WTC11 (cell line): ENCODE measurements at places on chromosomes 1 and 21.

GRCh38 chr1:192167011-192167410, 8.7 kb downstream of the RGS18 start:
- DNase-seq: no peak

DNA sequence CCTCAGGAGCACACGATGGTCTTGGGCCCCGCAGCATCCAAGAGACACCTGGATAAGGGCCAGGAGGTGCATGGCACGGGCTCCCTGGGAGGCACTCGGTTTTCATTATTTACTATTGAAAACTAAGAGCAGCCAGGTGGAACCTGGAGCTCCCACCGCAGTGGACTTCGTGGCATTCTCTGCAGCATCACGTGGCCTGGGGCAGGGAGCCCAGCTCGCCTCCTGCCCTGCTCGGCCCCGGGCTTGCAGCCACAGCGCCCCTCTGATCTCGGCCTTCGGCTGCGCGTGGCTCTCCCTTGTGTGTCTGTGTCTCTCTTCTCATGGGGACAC, 121.6 kb downstream of the SIK1 start:
- DNase-seq: no peak

DNA sequence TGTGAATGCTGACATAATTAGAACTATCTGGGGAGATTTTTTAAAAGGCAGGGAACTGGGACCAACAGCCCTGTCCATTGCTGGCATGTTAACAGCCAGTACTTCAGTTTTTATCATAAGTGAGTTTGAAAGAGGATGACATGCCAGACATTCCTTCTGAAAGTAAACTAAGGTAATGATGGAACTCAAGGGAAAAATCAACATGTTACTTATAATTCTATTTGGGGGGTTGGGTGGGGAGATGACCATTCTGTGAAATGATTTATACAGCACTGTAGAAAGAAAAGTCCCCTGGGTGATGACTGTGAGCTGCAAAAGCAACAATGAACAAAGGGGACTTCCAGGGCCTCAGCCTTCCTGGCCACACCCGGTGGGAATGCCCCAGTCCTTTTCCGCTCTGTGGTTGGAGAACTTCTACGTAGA, 5.4 kb upstream of the LAMC2 start:
- no peak for DNase-seq

GRCh38 chr21:45974073-45975019, 7.2 kb upstream of the COL6A1 start:
- DNase-seq: peak; percentile 52

DNA sequence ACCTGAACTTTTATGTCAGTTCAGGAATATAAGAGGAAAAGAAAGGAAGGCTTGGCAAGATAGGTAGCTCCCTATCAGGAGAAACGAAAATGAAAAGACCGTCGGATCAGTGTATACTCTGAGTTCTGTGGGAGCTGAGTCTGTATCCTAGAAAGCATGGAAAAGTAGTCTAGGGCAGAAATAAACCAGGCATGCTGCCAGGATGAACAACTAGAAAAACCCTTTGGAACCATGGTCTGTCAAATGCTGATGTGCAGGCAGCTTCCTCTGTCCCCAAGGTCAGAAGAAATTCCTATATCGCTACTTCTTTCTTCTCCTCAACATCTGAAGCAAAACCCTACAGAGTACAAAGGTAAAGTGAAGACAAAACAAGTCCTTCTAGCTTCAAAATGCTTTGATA, 268.8 kb downstream of the ST6GALNAC3 start:
- no peak for DNase-seq

- DNase-seq: no peak
These were observed 103.3 kb upstream of the FGGY start for GRCh38 chr1:59193443-59194093.

DNA sequence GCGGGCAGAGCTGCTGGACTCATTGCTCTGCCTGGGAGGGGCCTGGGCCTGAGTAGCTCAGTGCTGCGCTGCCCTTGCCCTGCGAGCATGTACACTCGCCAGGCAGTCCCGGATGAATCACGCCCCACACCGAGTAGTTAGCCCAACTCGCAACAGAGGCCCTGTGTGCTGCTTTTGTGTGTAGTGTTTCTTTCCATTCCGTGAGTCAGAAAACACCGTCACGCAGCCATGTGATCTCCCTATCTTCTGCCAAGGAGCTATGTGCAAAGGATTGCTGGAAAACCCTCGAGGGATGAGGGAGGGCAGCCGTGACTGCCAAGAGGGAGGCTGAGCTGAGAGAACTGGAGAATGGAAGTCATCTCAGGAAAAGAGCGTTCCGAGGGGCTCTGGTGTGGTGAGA, 37.3 kb downstream of the NENF start:
- DNase-seq: no peak

DNA sequence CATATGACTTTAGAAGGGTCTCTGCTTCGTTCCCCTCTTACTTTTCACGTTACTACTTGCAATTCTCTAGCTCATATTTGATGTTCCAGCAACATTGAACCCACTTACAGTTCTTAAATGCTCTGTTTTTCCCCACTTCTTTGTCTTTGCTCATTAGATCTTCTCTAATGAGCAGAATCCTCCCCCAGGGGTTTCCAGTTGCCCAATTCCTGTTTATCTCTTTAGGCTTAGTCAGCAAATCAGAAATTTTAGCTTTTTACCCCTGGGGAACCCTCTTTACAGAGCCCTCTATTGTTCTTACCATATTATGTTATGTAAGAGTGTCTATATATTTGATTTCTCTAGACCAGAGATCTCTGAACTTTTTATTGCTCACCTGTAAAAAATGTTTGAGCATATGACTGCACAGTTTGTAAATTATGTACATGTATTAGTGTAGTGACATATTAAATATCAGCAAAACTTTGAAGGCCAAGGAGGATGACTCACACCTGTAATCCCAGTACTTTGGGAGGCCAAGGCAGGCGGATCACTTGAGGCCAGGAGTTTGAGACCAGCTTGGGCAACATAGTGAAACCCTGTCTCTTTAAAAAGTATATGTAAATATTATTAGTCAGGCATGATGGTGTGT, 71.4 kb downstream of the FNBP1L start:
- DNase-seq: no peak

DNA sequence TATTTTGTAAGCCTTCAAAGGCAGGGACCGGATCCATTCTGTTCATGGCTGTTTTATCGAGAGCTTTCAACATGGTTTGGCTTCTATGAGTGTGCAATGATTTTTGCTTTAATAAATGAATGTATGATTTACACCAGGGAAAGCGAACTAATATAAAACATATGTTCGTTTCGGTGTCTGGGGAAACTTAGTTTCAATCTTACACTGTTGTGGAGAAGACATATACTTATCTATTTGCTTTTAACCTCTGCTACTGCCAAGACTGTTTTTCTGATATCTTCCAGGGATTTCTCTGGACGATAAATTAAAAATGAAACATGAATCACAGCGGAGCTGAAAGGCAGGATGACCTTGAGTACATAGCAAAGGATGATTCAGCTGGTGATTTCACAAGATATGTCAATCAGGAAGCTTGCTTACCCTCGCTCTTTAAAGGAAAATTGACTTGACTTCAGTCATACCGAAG, 14.7 kb upstream of the CYYR1 start:
- no peak for DNase-seq

- no peak for DNase-seq
These were observed 50.4 kb downstream of the CD34 start for GRCh38 chr1:207860531-207860930.

DNA sequence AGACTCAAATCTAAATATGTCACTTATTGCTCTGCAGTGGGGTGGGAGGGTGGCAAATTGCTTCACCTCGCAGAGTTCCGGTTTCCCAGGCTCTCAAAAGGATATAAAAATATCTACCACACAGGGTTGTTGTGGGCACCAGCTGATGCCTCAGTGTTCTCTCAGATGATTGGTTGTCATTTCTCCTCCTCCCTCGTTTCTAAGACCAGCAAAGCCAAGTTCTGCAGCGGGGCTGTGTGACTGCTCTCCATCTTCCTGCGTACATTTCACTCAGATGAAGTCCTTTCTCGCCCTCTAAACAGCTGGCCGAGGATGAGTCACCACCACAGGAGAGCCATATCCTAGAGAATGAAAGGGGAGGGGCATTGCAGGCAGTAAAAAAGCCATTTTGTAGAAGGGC, 35.0 kb upstream of the VWA5B1 start:
- DNase-seq: no peak

- DNase-seq: no peak
These were observed 85.9 kb downstream of the ROR1 start for GRCh38 chr1:63859480-63860275.

DNA sequence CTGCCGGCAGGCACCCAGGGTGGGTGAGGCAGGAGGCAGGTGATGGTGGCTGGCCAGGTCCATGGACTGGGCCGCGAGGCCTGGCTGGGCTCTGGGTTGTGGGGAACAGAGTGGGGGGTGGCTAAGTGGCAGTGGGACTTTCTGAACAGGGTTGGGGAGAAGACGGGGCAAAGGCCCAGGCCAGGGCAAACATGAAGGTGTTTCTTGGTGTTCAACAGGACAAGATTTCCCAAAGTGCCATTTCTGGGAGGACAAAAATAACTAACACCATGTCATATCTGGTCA, 26.8 kb downstream of the STUM start:
- DNase-seq: no peak

DNA sequence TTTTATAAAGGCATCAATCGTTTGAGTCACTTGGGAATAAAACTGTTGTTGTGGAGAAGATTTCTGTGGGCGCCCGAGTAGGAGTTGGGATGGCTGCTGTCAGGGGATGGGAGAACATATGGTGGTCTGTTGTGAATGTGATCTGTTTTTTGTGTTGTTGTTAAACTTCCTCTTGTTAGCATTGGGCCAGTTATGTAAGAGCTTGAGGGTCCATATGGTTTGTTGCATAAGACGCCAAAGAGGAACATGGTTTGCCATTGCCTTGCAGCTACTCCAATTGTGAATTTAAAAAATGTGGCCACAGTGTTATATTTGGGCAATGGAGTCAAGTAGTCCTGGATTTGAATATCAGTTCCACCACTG, 136.1 kb upstream of the JUN start:
- DNase-seq: no peak

DNA sequence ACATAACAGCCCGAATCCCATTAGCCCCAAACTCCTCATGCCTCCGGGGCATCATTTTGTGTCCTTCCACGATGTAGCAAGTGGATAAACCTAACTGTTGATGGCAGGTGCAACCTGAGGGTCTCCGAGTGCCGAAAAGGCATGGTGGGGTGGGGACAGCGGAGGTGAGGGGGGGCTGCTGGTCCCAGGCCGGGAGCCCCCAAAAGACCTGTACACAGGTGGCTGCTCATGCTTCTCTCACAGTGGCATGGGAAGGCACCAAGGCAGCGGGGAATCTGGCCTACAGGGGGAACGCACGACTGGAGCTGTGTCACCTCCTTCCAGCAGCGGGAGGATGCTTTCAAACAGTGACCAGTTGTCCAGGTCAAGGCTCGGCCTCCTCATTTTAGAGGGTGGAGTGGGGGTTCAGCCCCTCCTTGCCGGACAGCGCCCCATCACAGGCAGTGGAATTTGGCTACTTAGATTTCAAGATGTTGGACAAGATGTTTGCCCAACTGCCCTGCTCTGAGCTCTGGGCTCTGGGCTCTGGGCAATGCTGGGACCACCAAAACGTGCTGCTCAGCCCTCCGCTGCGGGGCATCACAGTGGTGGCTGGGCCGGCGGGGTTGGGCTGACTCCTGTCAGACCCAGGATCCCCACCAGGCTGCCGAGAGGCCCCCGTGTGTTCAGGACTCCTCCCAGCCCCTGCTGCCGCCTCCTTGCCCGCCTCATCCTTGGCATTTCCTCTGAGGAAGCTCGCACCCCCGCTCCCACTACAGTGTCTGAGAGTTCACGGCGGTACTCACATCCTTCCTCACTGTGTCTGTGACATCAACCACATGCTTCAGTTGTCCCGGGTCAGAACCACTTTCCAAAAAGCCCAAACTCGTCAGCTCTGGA, 7.6 kb downstream of the DNMT3L start:
- DNase-seq: no peak

DNA sequence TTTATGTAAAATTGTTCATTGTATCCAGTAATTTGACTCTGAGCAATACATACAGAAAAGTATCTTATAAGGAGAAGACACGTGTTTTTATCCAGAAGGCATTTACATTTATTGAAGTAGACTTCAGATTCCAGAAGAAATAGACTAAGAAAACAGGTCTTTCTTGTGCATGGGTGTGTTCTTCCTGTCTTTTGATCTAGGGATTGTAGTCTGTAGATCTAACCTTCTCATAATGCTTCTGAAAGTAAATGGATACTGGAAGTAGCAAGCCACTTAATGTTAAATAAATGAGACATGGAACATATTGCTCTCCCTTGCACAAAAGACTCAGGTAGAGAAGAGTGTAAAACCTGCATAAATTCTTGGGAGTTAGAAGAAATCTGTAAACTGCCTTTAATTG, 853.2 kb upstream of the B3GALT2 start:
- no peak for DNase-seq

DNA sequence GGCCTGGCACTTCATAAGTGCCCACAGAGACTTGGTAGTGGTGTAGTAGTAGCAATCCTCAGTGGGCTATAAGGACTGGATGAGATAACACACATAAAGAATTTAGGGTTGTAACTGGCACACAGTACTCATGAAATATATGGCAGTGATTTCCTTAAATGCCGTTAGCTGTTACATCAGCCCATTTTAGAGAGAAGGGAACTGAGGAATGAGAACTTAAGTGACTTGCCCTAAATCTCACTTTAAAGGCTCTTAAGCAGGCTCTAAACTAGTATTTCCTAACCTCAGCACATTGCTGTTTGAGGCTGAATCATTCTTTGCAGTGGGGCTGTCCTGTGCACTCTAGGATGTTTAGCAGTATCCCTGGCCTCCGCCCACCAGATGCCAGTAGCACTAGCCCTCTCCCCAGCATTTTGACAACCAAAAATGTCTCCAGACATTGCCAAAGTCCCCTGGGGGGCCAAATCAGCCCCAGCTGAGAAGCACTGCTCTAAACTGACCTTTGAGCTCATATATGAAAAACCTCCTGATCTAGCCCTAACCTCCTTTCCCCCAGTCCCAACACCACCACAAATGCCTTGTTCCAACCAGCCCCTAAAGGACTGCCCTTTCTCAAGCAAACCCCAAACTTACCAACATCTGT, 11.6 kb downstream of the CAMK2N1 start:
- no peak for DNase-seq

GRCh38 chr21:21631961-21632360, 633.8 kb downstream of the NCAM2 start:
- no peak for DNase-seq

DNA sequence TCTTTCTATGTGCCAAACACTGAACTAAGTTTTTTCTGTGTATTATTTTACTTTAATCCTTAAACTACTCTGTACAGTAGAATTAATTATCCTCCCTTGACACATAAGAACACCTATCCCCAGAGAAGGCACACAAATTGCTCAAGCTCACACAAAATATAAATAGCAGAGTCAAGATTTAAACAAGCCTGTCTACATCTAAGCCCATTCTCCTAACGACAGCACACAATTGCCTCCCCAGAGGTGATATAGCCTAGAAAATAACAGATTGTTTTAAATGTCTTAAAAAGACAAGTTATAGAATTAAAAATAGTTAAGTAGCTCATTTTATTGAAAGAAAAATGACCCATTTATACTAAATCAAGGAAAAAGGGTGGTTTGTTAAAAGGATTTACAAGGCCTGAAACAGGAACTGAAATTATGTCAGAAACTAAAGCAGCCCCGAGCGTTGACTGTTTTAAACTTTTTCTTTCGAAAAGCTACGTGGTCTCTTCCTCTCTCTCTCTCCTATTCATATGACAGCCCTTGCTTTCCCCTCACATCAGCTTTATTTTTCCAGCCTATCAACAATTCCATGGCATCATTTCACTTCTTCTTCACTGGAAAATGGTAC, 30.5 kb downstream of the TNFSF18 start:
- DNase-seq: no peak
